Activated CD4-positive, alpha-beta T cell treated with anti-CD3 and anti-CD28 coated beads for 48 hours (primary cell): ENCODE measurements at places on chromosomes 3 and 15.

DNA sequence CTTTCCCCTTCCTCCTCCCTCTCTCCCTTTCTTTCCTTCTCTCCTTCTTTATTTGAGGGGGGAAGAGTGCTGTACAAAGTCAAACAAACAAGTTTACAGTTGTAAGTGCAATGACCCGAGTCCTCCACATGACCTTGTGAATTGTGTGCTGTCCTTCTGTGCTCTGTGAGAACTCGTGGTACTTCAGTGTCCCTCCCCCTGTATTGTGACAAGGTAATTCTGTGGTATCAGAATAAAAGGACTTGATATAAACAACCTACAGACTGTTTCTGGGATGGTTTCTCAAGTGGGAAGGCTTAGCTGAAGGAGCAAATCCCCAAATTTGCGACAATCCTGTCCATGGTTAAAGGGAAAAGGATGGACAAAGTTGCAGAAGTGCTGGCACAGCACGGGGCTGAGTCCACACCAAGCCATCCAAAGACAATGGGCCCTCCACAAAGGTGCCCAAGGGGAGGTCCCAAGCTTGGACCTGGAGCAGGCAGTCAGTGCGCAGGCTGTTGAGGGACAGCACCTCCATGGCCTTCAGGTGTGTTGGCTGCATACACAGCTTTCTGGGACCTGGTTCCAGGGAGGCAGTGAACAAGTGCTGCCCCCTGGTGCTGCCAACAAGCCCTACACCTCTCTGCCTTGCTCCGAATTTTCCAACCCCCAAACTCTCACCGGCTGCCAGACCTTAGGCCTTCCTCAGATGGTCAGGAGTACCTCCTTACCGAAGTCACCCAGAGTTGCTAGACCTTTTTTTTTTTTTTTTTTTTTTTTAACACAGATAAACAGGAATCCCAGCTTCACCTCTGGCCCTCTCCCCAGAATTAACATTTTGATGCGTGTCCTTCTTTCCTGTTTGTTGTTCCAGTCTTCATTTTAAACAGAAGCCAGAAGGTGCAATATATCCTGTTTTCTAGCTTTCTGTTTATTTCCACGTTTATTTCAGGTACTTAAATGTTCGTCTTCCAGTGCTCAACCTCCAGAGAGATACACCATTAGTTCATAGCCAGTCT is 2.6 kb upstream of the APEH start:
- DNase-seq, result peak; percentile 82

- DNase-seq, result no peak
Observed at GRCh38 chr3:190446573-190447279, 3.0 kb downstream of the TMEM207 start.

GRCh38 chr3:125684199-125684598 is 88.9 kb upstream of the OSBPL11 start:
- DNase-seq, result no peak

DNA sequence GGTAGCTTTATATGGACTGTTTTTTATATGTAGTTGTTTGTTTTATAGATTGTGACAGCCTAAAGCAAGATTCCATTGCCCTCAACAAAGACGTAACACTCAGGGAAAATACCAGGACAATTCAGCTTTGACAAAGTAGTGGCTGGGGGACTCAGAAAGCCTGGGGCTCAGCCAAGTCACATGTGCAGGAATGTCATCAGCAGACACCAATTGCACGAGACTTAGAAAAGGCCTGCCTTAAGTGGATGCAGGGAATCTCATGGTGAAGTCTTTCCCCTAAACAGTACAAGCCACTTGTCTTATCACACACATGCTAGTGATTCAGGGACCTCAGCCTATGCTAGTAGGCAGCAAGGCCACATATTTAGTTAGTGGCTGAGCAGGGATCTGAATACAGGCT is 381.8 kb upstream of the THBS1 start:
- DNase-seq, result no peak

DNA sequence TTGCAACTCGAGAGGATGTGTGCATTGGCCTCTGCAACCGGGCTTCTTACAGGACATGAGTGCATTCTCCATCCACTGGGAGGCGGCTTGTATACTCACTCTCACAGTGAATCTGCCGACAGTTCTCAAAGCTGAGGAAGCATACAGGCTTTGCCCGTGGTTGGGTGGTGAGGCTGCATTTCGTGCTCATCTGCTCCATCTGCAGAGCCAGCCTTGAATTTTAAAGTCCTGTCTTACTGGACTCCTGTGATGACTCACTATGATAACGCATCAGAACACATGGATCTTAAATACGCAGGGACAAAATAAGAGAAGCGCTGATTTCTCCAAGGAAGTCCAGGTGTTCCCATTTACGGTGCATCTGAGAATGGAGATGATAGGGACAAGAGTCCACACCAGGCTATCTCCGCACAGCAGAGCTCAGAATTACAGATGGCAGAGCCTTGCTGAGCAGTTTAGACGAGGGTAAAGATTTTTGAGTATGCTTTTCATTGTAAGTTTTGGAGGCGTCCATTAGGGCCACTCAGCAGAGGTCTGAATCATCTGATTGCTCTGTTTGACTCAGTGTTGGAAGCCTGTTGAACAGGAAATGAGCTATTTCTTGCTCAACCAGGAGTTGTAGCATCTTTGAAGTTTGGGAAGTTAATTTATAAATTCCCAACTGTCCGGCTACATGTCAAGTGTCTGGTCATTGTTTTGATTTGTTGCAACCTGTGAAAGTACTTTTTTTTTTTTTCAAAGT is 87.1 kb downstream of the GABRG3 start:
- no peak for DNase-seq

- no peak for DNase-seq
Observed at GRCh38 chr3:158314426-158315357, 204.8 kb downstream of the RSRC1 start.

DNA sequence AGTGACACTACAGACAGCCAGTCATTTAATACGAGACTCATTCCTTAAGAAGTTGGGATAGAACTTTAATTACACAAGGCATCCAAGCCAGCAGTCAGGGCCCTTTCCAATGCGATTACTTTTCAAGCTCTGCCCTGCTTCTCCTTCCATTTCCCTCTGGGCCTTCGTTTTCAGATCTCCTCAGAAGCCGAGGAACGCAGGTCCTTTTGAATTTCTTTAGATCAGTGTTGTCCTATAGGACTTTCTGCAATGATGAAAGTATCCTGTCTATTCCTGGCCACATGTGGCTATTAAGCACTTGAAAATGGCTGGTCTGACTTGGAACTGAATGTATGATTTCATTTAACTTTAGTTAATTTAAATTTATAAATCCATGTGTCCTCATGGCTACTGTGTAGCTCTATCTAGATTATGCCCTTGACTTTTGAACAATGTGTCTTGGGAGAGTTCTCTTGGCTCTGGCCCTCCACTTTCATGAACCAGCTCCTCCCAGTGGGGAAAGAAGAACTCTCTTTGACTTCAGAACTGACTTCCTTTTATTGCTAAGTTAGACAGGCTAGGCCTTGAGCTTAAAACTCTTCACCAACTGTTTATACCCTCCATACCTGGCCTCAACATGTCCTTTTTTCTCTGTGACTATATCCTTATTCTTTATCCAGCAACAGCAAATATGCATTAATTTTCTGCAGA is 22.6 kb downstream of the TGFBR2 start:
- no peak for DNase-seq

DNA sequence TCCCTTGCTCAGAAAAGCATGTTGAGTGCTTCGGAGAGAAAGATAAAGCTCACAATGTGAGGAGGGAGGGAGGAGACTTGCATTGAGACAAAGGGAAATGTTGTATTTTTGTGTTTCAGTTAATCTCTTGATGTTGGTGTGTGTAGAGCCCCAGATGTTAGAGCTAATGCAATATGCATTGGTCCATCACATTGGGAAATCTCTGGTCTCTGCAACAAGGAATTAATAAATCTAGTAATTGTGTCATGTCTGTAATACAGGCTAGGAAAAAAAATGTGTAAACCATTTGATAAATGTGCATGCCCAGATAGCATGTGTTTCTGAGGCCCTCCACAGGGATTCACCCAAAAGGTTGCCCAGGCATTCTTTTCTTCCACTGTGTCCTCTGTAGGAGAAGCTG is 230.4 kb upstream of the KCNH8 start:
- no peak for DNase-seq

DNA sequence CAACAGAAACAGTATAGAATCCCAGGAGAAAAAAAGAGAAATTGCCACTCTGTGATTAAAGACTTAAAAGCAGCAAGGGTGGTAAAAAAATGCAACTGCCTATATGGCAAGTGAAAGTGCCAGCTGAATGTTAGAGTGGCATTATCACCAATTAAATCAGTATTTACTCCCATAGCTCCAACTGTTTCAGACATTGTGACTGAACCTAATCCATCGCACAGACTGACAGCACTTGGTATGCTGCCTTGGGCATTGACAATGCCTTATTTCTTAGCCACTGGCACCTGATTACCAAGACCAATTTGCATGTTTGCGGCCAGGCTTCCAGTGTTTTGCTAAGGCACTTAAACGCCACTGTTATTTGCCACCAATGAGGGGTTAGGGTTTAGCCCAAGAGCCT is 201.9 kb upstream of the NECTIN3 start:
- DNase-seq, result no peak

- no peak for DNase-seq
Observed at GRCh38 chr15:89140595-89140994, 52.3 kb downstream of the ABHD2 start.

- no peak for DNase-seq
Observed at GRCh38 chr3:59793976-59794375, 744.2 kb upstream of the CFAP20DC start.

DNA sequence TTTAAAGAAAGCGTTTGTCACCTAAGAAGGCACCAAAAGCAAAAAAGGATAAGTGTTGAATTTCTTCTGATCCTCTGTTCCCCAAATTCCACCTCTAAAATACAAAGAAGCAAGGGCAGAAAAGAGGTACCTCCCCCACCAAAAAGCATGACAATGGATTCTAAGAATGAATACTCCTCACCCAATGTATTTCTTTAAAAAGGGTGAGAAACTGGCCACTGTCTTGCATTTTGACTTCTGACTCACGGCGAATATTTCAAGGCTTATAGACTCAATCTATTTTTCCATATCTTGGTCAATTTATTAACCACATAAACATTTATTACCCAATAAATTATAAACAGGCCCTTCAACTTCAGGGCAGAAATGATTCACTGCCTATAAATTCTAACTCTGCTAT is 131.1 kb downstream of the NR1I2 start:
- no peak for DNase-seq

- no peak for DNase-seq
Observed at GRCh38 chr3:119443179-119443578, 20.2 kb downstream of the TMEM39A start.

GRCh38 chr15:90142216-90143165 is 40.2 kb upstream of the IDH2 start:
- DNase-seq, result peak; percentile 56

DNA sequence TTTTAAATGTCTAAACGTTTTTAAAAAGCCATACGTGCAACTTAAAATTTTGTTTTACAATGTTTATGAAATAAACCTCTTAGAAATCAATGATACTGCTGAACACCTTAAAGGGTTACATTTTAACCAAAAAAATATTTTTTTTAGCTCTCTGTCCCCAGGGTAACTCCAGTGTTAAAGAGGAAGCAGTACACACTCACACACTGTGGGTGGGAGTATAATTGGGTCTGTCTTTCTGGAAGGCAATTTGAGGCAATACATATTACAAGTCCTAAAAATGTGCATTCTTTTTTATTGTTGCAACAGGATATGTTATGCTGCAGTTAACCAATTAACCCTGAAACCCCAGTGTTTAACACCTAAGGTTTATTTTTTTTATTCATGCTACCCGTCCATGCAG is 34.1 kb downstream of the WHAMM start:
- no peak for DNase-seq

- peak; percentile 58 for DNase-seq
Observed at GRCh38 chr3:127484601-127485388, 105.7 kb downstream of the TPRA1 start.

DNA sequence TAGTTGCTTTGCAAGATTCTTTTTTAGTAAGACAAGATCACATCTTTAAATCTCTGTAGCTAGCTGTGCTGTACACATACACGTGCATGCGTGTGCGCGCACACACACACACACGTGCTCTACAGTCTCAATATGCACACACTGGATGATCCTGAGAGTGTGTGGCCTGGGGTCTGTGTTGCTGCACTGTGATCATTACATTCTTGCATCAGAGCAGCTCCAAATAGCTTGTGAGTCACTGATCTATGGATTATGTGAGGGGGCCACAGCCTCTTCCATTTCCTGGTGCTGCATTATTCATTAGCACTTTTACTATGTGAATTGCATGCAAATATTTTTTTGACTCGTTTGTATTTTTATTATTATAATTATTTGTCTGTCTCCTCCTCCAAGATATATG is 34.6 kb downstream of the MCTP2 start:
- no peak for DNase-seq

DNA sequence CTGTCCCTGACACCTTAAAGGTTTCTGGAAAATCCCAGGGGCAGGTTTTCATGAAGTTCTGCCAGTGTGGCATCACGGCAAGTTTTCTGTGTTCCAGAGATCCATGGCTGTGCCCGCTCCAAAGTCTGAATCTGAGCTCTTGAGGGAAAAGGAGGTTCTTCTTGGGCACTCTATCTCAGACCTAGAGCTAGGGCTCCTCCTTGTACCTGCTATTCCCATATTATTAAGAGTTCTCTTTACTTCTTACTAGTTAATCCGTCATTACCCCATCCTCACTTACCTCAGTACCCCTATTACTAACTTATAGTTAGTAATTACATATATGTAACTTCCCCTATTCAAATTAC is 5.9 kb upstream of the TRA2B start:
- DNase-seq, result no peak

DNA sequence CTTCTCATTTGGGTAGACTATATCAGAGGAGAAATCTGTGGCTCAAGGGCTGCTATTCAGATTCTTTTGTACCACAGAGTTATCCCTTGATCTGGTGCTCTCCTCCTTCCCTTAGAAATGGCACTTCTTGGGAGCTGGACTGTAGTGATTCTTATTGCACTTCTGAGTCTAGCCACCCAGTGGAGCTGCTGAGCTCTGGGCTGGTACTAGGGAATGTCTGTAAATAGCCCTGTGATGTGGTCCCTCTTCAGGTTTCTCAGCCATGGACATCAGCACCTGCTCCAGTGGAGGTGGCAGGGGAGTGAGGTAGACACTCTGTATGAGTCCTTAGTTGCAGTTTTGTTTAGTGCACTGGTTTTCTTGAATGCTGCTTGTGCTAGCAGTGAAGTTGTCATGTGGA is 1292.6 kb downstream of the SI start:
- no peak for DNase-seq

DNA sequence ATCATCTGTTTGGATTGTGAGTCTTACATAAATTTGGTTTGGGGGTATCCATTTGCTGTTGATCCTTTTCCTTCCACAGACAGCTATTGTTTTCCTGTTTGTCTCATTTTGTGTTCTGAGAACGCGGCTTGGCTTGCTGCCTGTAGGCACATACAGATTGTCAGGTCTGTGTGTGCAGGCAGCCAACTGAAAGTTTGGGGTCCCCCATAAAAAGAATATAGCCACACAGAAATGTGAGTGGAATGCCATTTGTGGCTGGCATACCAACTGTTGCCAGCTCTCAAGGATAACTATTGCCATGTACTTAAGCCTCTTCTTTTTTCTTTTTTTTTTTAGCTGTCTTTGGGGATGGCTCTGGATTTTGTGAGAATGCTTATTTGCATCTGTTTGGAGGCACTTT is 1308.0 kb downstream of the ROBO1 start:
- DNase-seq, result no peak
